Activated CD8-positive, alpha-beta memory T cell treated with anti-CD3 and anti-CD28 coated beads, Interleukin-2, amount 50 U/mL, for 48 hours (primary cell): ENCODE measurements at places on chromosomes 3 and 15.

GRCh38 chr3:195768831-195769303 is 42.9 kb downstream of the MUC4 start:
- no peak for DNase-seq

DNA sequence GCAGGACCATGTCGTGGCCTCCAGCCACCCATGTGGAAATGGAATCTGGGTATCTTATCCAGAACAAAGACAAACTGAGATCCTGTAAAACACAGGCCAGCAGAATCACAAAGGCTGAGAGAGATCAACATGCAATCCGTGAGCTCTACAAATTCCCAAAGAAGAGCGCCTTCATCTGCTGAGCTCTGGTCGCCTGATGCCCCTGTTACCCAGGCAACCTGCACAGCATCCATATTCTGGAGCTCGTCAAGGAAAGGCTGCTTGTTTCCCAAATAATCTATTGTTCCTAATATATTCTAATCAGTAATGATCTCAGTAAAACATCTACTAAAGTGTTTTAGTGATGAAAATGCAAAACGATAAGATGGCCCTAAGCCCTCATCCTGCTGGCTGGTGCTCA is 133.6 kb downstream of the OCA2 start:
- no peak for DNase-seq

- DNase-seq = no peak
Measured at GRCh38 chr15:99042892-99043291, 35.3 kb upstream of the PGPEP1L start.

GRCh38 chr3:162096874-162097273 is 600.3 kb downstream of the OTOL1 start:
- no peak for DNase-seq

GRCh38 chr3:189677667-189678066 is 46.5 kb downstream of the TP63 start:
- no peak for DNase-seq

DNA sequence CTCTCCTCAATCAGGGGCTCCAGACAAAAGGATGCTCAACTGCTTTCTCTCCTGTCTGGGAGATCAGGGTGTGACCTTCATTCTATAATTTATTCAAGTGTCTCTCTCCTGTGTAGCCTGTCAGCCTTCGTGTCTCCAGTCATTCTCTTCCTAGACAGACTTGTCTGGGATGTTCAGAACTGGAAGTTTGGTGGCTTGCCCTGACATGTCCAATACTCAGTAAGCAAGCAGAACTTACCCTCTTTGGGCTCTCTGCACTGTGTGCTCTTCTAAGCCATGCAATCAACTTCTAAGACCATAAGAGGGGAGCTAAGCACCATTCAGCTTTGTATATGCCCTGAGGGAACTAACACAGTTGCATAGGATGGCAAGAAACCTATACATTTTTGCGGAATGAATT is 14.1 kb downstream of the ACKR2 start:
- no peak for DNase-seq
